Mucosa of gallbladder (tissue), 1 donor: ENCODE measurements at places on chromosomes 7 and 10.

- DNase-seq: no peak
These were observed 82.3 kb downstream of the LHFPL3 start for GRCh38 chr7:104410742-104411141.

GRCh38 chr7:119630406-119630969 is 642.5 kb upstream of the KCND2 start:
- DNase-seq: no peak

DNA sequence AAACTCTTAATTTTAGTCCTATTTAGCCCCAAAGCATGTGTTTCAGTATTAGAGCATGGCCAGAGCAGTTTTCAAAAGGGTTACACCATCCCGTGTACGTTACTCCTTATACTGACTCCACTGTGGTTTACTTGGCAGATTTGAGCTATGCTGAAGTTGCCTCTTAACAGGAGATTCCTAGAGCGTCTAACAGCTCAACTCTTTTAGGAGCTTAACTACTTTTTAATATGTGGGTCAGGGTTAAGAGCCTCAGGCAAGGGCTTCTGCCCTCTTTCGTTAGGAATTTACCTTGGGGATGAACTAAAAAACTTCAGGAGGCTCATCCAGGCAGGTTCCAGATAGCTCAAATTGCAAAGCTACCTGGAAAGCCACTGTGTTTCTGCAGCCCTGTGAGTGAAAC is 674.8 kb upstream of the C7orf33 start:
- no peak for DNase-seq

DNA sequence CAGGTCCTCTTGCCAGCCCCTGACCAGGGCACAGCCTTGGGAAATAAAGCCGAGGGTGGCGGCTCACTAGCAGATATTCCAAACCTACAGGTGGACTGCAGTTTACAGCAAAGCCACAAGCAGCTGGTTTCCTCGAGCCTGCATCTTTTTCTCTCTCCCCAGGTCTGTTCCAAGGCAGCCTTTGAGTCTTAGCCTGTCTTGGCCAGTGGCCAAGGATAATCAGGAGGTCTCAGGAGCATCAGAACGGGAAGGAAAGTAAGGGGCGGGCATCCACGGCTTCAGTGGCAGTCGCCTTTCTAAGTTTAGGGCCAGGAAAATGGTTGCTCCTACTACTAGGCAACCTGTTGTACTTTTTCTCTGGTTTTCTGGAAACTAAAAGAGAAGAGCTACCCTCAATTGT is 219.7 kb upstream of the ZMIZ1 start:
- DNase-seq: no peak

DNA sequence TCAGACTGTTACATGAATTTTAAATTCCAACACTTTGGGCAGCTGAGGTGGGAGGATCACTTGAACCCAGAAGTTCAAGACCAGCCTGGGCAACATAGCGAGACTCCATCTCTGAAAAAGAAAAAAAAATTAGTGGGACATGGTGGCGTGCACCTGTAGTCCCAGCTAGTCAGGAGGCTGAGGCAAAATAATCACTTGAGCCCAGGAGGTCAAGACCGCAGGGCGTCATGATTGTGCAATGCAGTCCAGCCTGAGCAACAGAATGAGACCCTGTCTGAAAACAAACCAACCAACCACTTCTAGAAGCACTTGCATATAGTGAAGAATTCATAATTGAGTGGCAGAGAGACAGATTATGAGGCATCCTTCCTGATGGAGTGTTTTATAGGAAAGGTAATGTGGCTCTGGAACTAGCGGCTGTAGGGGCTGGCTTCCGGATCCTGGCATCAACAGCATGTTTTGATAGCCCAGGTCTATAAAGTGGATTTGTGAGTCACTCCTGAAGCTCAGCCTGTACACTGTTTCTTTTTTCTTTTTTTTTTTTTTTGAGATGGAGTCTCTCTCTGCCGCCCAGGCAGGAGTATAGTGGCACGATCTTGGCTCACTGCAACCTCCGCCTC is 40.3 kb upstream of the RSBN1L start:
- DNase-seq: no peak

GRCh38 chr7:118844748-118845147 is 620.2 kb downstream of the ANKRD7 start:
- no peak for DNase-seq

- DNase-seq: no peak
These were observed 8.7 kb upstream of the PYROXD2 start for GRCh38 chr10:98423691-98424120.

GRCh38 chr10:96789571-96790108 is 42.5 kb upstream of the LCOR start:
- no peak for DNase-seq

DNA sequence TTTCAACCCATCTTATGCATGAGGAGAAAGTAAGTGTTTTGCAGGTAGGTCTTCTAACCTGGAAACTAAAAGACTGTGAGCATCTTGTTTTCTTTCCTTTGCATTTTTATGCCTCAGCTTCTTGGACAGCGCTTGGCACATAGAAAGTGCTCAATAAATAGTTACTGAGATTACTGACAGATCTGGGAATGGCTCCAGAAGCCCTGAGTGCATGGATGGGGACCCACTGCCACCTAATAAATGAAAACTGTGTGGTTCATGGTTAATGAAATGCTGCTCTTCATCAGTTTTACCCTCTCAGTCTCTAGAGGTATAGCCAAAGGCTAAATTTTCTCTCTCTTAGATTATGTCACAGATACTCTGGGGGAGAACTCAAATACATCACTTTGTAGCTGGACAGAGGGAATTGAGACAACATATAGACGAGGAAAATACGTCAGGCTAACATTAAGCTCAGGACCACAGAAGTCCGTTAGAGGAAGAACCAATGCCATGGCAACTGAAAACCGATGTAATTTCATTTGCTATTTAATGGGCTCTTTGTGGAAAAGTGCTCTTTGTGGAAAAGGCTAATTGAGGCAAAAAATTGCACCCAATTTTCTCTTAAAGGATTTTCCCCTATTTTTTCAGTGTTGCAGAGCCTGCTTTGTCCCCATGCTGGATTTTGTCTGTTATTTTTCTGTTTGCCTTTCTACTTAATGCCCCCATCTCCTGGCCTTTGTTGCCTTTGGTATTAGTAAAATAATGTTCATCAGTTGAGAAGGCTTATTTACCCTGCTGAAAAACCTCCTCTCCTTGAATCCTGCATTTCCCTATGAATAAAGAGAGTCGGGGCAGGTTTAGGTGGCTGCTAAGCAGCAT is 17.8 kb downstream of the ASB4 start:
- no peak for DNase-seq

DNA sequence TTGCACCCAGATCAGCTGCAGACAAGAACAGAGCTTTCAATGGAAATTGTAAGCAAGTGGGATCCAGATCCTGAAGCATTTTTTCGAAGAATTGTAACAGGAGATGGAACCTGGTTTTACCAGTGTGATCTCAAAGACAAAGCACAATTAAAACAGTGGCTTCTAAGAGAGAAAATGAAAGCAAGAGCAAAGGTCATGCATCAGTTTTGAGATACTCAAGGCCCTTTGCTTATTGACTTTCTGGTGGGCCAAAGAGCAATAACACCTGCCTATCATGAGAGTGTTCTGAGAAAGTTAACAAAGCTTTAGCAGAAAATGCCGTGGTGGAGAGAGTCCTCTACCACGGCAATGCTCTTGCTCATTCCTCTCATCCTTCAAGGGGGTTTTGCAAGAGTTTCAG is 194.8 kb downstream of the TMEM178B start:
- DNase-seq: no peak
